NB4 (cell line): ENCODE measurements at places on chromosomes 2 and 18.

DNA sequence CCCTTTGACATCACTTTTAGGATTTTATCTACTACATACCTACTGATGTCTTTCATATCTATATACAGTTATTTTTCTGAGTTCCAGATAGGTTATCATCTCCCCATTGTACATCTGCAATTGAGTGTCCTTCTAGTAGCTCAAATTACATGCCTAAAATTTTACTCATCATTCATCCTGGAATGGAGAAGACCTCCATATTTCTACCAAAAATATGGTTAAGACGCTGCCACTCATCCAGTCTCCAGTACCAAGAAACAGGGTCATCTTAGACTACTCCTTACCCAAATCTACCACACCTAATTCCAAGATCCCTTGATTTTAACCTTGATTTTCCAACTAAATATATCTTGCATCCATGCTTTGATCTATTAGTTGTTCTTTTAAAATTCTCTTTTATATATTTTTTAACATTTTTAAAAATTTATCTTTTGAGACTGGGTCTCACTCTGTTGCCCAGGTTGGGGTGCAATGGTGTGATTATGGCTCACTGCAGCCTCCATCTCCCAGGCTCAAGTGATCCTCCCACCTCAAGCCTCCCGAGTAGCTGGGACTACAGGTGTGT, 8.6 kb upstream of the CKAP2L start:
- DNase-seq, result no peak

DNA sequence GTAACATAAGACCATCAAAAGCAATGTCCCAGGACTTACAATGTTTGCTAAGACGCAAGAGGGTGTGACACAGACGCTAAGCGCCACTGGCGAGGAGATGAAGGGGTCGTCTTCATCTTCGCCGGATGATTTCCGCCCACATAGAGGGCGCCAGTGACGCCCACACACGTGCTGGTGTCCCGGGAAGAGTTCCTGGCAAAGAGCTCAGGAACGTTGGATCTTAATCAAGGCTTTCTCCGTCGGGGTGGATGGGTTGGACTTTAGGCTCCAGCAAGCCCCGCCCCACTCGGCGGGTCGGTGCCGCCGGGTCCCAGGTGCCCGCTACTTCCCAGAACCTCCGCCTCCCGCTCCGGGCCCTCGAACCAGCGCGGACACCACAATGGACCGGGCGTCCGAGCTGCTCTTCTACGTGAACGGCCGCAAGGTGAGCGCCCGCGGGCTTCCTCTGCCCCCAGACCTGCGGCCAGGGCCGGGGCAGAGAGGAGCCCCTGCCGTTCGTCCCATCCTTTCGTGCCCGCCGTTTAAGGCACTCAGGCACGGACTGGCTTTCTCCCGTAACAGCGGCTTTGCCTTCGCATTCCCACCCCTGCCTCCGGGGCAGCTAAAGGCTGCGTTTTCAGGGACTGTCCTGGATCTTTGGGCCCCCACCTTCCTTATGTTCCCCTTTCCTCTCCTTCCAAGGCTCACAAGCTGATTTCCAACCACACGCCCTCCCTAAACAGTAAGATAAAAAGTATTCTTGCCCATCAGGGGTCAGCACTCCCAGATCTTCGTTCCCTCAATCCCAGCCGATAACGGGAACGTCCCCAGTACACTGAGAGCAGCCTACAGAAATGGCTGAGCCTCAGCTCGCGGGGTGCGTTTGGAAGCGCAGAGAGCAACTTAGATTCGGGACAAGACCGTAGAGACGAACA, at the start of gene AOX1:
Gene AOX1, plus strand, starts transcription at position 285 of the 914 bp plus-strand sequence. Its CDS starts 95 bp downstream, at position 380.
- no peak for DNase-seq

GRCh38 chr18:607930-608329, 11.1 kb downstream of the CLUL1 start:
- DNase-seq, result no peak

GRCh38 chr2:64610316-64610855, 43.3 kb downstream of the SERTAD2 start:
- DNase-seq, result no peak

- no peak for DNase-seq
Observed at GRCh38 chr2:215970425-215970824, 42.9 kb downstream of the MREG start.

DNA sequence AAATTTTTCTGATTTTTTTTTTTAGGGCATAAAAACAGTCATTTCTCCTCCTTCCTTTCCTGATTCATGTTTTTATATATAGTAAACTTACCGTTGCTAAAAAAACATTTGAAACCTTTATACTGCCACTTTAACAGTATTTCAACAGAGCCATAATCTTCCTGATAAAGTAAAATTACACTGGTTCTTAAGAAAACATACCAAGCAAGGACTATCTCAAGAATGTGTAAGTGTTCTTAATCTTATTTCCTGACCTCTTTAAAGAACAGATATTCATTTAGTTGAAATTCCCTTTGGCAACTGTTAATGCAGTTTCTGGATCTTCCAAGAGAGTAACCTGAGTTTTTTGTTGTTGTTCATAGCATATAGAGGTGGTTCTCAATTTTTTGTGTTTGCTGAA, 26.6 kb upstream of the COLEC12 start:
- DNase-seq, result no peak

DNA sequence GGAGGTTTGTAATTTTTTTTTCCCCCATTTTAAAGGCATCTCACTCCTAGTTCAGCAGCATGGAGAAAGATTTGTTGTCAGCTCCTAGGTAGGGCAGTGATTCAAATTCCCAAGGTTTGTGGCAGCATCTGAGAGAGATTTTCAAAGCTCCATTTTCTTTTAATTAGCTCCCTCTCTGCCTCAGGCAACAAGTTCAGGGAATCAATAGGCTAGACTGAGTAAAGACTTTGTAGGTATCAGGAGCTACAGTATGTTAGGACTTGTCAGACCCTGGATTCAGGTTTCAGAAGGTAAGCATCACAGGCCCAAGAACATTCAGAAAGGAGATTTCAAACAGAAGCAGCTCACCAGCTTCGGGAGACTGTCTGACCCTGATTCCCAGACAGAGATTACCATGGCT, 273.3 kb upstream of the ERBB4 start:
- DNase-seq, result no peak

- no peak for DNase-seq
Observed at GRCh38 chr2:118822572-118822971, 24.9 kb downstream of the EN1 start.

DNA sequence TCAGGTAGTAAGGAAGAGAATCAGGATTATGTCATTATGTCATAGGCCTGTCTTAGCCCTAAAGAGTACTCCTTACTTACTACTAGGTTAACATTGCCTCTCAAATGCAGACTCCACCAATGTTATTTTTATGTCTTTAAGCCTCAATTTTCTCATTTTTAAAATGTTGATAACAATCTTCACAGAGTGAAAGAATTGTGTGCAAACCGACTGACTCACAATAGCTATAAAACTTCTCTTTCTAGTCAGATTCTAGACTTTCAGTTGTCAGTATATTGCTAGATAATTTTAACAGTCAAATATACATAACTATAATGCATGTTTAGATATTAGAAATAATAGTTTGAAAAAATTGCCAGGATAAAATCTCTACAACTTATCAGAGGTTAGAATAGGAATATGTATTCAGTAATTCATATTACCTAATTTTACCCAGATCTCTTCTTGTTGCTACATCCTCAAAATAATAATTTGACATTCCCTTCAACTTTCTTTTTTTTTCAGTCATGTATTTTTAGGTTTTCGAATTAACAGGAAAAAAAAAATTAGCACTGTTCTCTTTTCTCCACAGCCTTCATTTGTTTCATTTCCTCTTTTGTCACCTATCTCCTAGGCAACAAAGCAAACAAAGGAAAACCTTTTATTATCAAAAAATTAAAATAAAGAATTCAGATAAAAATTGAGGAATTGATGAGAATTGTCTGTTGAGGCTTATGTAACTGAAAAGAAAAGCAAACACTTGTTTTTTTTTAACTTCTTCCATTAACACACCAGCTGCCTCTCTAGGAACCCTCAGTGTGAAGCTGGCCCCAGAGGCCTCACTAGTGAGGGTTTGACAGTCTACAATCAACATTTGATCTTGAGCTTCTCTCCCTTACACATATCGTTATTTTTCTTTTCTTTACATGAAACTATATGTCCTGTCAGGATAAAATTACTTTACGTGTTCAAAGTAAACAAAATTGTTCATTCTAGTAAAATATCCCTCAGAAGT, 279.0 kb downstream of the CALCRL start:
- DNase-seq, result peak; percentile 13

GRCh38 chr2:126187668-126188067, 468.3 kb upstream of the GYPC start:
- no peak for DNase-seq
